ENCODE measurements at places on chromosomes 3 and 15.

DNA sequence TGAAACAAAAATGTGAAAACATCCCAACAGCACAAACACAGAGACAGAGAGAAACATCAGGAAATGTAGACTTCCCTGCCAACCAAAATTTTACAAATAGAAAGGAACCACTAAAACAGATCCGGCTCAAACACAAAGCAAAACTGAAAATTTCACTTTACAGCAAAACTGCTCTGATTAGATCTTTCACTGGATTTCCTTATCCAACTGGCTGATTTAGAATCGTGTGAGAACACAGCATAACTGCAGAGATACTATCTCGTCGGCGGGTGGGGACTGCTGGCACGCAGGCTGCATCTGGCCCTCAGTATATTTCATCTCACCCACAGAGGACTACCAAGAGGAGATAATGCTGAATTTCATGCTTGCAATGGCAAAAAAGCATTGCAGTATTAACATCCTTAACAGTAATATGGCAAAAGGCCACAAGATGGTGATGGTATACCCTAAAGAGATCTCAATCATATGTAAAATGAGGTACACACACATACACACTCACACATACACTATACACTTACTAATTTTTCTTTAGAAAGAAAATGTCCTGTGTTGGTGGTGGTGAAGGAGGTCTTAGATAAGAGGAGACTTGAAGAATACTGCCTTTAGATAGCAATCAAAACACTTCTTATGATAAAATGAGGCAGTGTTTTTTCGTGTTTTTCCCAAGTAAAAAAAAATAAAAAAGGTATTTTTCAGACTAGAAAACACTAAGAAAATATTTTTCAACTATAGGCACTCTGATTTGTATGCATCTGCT is 10.6 kb upstream of the LEO1 start:
- DNase-seq, result peak; percentile 90

DNA sequence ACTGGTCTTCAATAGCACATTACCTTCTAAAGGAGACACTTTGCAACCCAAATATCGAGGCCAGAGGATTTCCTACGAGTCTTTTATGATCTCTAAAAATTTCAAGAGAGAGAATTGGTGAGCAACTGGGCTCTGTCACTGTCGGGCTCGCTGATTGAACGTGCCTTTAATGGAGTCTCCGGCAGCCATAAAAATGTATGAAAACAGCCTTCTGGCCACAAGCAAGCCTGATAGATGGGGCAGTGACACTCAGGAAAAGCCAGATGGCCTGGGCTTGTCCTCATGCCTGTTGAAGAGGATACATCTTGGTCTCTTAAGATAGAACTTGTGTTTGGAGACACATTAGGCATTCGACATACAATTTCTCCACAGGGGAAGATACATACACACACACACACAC is 419.5 kb upstream of the PROK2 start:
- no peak for DNase-seq

GRCh38 chr15:31307270-31308184 is 19.1 kb upstream of the KLF13 start:
- no peak for DNase-seq

GRCh38 chr3:48652923-48653715 is 9.6 kb downstream of the CELSR3 start:
- no peak for DNase-seq

DNA sequence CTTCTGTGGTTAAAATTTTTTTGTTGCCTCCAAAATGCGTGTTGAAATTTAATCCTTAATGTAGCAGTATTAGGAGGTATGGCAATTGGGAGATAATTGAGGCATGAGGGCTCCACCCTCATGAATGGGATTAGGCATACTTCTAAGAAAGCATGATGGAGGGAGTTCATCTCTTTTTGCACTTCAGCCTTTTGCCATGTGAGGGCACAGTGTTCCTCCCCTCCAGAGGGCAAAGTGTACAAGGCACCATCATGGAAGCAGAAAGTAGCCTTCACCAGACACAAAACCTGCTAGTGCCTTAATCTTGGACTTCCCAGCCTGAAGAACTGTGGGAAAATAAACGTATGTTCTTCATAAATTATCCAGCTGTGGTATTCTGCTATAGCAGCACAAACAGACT is 429.5 kb downstream of the ZIC1 start:
- DNase-seq, result no peak

GRCh38 chr3:64152086-64152485 is 73.2 kb downstream of the PRICKLE2 start:
- no peak for DNase-seq

- DNase-seq, result no peak
Observed at GRCh38 chr3:136105044-136105443, 91.1 kb downstream of the MSL2 start.

- no peak for DNase-seq
Observed at GRCh38 chr15:41943543-41944312, 28.6 kb downstream of the EHD4 start.

DNA sequence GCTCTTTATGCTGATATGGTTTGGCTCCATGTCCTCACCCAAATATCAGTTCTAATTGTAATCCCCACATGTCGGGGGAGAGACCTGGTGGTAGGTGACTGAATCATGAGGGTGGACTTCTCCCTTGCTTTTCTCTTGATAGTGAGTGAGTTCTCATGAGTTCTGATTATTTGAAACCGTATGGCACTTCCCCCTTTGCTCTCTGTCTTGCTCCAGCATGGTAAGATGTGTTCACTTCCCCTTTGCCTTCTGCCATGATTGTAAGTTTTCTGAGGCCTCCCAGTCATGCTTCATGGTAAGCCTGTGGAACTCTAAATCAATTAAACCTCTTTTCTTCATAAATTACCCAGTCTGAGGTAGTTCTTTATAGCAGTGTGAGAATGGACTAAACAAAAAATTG is 107.6 kb downstream of the IMPG2 start:
- peak; percentile 86 for DNase-seq

DNA sequence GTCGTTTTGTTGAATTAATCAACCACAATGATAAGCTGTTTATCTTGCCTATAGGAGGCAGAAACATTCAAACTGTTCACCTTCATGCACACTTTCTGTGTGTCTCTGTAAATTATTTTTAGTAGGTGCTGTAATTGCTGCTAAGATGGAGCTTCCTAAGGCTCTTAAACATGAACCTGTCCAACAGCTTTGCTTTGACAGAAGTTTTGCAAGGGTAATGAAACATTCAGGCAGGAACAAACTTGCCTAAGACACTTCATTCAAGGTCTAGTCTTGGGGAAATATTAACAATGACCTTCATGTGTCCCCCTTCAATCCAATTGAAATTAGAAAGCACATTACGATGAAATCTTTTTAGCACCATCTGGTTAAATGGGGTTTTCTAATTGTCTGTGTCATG is 156.1 kb downstream of the DIPK2A start:
- DNase-seq, result no peak

- DNase-seq, result peak; percentile 71
Observed at GRCh38 chr3:8524249-8524648, 22.6 kb downstream of the LMCD1 start.

DNA sequence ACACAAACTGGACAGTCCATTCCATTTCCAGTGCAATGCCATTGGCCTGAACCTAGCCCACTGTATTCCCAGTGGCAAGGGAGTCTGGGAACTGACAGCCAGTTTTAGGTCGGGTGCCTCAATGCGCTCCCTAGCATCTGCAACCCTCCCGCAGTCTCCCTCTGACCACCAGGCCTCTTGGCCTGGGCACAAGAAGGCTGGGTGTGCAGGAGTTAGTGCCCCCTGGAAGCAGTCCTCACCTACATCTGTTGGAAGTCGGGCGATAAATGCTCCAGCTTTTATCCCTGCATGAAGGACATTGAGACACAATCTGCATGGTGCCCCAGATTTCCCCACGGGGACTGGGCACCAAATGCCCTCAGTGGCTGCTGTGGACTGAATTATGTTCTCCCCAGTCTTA is 12.7 kb downstream of the C3orf22 start:
- no peak for DNase-seq

DNA sequence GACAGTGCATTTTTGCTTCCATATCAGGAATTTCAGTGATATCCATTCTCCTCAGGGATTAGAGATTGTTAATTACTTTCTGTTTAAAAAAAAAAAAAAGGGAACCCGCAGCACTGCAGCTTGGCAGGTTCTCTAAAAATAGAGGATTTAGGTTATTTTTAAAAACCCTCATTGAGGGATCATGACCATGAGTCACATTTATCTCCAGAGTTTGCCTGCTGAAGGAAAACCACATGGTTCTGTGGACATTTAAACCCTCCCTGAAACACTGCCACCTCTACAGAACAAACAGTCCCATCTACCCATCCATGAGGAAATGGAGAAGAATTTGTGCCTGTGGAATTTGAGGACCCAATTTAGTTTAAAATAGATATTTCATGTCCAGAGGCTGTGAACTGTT is 66.2 kb upstream of the UBE2E1 start:
- DNase-seq, result peak; percentile 91

GRCh38 chr15:101244036-101244781 is 7.6 kb downstream of the CHSY1 start:
- peak; percentile 31 for DNase-seq

DNA sequence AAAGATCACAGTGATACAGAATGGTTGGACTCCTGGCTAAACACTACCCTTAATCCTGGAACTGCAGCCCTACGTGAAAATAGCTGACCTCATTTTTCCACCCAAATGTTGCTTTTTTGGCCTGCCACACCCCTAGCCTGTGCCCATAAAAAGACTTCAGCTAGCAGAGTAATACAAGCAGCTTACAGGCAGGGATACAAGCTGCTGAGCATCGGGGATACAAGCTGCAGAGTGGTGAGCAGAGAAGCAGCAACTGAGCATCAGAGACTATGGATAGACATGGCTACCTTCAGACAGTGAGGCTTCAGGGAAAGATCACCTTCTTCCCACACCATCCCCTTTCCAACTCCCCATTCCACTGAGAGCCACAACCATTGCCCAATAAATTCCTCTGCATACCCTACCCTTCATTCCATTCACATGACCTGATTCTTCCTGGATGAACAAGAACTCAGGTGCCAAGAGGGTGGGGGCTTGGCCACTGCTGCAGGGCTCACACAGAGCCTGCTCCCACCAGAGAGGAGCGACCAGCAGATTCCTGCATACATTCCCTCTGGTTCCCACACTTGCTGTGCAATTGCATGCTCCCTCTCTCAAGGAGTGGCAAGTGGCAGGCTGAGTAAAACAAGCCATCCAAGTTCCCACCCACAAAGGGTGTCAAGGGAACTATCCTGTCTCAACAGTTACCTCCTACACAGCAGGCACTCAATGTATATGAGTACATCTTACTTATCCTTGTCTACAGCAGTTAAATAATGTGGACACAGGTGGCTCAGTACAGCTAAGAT is 217.5 kb downstream of the ALCAM start:
- DNase-seq, result no peak

GRCh38 chr3:127391436-127392155 is 103.8 kb upstream of the PRR20G start:
- DNase-seq, result no peak

DNA sequence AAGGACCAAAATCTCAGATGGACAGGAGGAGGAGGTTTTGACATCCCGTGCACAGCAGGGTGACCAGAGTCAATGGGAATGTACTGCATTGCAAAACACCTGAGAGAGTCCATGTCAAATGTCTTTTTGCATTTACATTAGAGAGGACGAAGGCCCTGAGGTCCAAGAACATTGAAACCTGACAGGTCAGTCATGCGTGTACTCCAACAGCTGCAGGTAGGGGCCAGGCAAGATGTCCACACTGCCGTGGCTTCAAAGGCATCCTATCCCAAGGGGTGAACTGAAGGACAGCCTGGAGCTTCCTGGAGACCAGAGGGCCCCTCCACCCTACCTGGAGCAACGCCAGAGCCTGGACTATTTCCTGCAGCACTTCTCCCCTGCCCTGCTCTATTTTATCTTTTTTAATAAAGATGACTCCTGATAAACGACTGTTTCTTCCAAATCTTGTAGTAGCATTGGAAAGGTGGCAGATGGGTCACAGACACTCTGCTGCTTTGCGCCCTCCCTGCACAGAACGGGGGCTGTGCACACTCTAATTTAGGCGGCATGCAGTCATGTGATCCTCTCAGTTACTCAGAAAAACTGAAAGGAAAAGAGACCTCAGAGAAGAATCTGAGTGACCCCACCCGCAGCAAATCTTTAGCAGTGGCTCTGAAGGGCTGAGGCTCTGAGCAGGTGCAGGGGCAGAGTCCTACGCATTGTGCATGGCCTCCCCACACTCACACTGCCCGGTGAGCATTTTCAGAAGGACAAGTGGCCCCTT is 68.2 kb downstream of the HMCES start:
- no peak for DNase-seq

DNA sequence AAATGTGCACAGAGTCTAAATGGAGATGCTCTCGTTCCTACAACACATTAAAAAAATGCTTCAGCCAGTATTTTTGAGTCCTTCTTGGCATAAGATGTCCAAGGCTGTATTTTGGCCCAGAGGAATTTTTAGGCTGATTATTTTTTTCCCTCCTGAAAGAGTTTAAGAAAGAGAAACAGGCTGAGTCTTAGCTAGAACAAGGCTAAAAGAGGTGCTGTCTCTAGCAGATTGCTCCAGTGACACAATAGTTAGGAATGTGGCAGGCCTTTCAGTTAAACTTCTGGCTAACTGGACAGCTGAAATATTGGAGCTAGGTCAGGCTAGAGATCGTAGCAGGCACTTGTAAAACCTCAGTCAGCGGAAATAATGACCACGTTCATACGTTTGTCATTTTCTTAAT is 271.4 kb upstream of the RARB start:
- DNase-seq, result no peak

GRCh38 chr3:187066228-187066995 is 72.9 kb downstream of the RPL39L start:
- DNase-seq, result peak; percentile 34
